NCI-H2081 treated with DMSO at 0.1 percent for 48 hours (cell line): ENCODE measurements at places on chromosomes 16 and 17.

GRCh38 chr16:89363621-89364393 lies 126.6 kb downstream of the ANKRD11 start:
- no peak for DNase-seq

GRCh38 chr17:12391468-12391867 lies 274.2 kb upstream of the MYOCD start:
- DNase-seq: no peak

DNA sequence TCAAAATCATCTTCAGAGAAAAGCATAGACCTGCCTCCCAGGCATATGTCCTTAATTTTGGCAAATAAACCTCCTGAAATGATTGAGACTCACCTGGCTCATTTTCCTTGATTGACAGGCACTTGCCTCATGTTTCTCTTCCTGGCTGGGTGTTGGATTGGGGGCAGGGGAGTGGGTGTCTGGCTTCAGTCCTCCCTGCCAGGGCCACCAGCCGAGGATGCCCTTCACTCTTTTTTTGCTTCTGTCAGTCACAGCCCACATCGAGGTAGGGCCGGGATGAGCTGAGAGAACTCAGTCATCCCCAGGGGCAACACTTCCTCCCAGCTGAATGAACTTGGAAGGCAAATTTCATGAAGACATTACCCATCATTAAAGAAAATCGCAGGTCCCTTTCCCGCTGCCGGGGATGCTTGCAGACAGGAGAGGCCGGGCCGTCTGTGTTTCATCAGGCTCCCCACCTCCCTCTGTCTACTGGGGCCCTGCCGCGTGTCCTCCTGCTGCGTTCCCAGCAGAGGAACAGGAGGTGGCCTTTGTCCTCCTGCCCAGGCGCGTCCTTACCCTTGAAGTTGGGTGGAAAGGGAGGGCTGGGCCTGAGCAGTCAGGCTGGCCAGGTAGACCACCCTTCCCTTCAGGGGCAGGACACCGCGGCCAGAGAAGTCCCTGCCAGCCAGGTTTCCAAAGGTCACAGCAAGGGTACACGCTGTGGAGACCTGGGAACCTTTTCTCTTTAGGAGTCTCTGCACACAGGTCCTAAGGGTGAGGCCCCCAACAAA lies 11.2 kb upstream of the DNAH17 start:
- DNase-seq: no peak

- DNase-seq: no peak
Observed at GRCh38 chr17:71764505-71764904, 356.3 kb upstream of the SOX9 start.

DNA sequence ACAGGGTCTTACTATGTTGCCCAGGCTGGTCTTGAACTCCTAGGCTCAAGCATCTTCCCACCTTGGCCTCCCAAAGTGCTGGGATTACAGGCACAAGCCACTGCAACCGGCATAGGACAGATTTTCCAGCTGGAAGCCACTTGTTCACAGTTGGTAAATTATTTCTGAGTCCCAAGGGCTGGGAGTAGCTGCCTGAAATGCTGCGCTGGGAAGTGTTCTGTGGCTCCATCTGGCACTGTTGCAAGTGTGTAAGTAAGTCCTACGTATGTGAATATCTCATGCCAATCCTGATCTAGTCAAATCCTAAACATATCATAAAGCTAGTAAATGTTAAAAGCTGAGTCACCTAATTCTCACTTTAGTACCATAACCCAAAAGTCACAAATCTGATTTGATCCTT lies 48.1 kb downstream of the YWHAE start:
- no peak for DNase-seq

GRCh38 chr16:49542391-49542891 lies 168.8 kb downstream of the C16orf78 start:
- no peak for DNase-seq

DNA sequence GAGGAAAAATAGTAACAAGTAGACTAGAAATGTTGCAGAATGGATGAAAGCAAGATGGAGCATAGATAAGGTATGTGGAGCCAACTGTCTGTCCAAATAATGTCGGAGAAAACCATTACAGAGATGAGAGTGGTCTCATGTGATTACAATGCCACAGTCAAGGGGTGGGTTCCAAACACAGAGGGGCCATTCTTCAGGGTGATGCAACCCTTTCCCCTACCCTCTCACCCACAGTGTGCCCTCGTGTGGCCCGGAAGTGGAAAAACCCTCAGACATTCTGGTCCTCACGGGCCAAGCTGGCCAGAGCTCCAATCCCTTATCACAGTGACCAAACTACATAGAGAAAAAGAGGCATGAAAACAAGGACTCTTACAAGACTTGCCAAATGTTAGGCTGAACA lies 17.7 kb upstream of the HS3ST3A1 start:
- DNase-seq: no peak

DNA sequence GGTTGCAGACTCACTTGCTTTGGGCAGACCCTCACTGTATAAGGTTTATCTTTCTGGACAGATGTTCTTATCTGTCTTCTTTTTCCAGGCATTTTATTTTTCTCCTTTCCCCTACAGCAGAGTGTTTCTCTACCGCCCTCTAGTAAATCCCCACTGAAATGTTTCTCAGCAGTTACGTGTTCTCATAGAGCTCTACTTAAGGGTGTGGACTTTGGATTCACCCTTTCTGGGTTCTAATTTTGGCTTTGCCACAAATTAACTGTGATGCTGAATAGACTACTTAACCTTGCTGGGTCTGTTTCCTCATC lies 2.0 kb downstream of the ADAT1 start:
- DNase-seq: no peak

DNA sequence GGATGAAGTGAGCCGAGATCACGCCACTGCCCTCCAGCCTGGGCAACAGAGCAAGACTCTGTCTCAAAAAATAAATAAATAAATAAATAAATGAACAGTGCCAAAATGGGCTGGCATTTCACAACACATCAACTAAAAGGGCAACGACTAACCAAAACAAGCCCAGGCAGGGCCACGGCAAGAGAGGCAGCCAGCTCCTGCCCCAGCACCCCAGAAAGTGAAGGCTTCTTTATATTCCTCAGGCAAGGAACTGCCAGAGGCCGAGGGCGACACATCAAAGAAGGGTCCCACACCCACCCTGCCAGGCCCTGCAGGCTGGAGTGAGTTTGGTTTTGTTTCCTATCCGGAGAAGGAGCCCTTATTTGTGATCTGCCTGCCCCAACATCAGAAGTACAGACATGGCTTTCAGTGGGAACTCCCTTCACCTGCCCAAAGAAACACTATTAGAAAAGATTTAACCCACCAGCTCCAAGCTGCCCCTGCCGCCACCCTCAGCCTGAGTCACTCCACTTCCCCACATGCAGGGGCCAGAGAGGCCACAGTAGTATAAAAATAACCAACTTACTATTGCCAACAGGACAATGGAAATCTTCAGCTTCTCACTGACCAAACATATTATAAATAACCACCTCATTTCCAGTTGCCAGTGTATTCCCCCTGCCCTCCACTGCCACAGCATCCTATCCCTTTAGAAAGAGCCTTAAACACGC lies 8.0 kb downstream of the FBXO31 start:
- DNase-seq: no peak

GRCh38 chr16:734981-735881 lies 5.6 kb downstream of the CIAO3 start:
- DNase-seq: no peak

- DNase-seq: no peak
Observed at GRCh38 chr16:56195151-56195550, 3.9 kb downstream of the GNAO1 start.

- DNase-seq: no peak
Observed at GRCh38 chr16:27867122-27868110, 196.1 kb downstream of the GSG1L start.

DNA sequence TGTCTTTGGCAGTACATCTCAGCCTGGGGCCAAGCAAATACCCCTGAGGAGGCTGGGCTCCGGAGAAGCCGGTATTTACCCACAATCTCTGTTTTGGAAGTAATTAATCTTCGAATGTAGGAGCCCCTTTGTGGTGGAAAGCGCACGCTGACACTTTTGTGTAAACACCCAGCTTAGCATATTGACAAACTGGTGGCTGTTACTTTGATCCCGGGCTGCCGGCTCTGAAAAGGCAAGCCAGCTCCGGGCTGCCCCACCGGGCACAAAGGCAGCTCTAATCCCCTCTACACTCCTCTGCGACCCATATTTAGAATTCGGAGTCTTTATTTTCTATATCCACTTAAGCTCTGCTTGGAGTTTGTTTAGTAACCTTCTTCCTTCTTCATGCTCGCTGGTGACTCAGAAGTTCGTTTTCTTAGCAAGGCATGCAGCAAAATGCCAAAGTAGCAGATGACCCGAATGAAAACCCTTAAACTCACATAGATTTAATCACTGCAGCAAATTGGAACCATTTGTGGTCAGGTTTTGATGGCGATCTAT lies 144.0 kb upstream of the IRX3 start:
- no peak for DNase-seq

- DNase-seq: no peak
Observed at GRCh38 chr16:22250522-22250921, 44.4 kb downstream of the EEF2K start.

- no peak for DNase-seq
Observed at GRCh38 chr16:87761060-87761459, 4.7 kb downstream of the KLHDC4 start.

DNA sequence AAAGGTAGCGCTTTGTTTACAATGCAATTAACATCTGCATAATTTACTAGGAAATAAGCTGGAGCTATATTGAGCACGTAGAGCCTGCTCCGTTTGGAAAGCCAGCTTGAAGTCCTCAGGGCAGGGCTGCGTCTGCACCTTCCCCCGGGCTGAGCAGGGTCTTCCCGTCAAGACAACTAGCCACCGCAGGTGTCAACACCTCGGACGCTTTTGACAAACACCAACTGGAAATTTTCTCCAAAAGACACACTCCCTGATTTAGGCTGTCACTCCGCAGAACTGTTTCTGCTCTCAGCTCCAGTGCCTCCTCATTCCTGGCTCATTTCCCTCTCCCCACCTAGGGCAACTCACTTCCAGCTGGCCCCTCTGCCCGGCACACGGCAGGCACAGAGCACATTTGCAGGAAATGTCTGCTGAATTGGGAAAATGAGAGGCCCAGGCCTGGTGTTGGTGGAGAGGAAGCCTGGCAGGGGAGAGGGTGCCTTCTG lies 170.3 kb downstream of the MAF start:
- no peak for DNase-seq

DNA sequence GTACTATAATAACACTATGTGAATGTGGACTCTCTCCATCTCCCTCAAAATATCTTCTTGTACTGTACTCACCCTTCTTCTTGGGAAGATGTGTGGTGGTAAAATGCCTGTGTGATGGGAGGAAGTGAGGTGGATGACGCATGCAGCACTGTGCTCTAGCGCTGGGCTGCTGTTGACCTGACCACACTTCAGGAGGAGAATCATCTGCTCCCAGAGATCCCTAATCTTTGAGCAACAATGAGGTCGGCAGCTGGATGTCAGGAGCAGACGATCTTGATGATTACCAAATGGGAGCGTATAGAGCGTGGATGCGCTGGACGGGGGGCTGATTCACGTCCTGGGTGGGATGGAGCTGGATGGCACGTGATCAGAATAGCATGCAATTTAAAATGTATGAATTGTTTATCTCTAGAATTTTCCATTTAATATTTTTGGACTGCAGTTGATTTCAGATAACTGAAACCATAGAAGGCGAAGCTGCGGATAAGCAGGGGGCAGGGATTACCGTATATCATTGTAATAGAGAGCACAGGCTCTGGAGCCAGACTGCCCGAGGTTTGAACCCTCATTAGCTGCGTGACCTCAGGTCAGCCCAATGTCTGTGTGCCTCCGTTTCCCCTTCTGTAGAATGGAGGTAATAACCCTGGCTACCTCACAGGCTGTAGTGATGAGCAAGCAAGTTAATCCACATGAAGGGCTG lies 23.7 kb upstream of the CYLD start:
- no peak for DNase-seq

DNA sequence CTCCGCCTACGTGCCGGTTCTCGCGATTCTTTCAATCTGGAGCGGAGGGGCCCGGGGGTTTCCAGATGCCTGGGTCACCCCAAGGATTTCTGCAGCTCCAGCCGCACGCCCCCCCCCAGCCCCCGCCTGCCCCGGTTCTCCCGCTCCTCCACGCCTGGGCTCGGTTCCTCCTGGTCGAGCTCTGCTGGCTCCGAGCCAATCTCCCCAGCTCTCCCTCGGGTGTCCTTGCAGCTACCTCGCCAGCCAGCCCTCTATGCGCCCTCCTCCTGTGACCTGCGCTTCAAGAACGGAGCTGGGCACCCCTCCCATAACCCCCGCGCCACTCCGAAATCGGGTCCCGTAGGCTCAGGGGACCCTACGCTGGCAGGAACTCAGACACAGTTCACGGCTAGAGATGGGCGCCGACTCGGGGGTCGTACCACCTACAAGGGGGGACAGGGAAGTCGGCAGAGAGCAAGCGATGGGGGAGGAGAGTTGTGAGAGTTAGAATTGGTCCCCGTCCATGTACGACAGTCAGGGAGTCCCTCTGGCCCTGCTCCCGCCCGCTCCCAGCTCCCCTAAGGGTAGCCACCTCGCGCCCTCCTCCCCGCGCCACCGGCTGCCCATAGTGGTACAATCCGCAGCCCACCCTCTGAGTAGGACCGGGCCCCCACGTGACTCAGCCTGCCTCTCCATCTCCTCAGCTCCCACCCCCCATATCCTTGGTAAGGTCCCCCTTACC lies 961 bp downstream of the FGF11 start:
- no peak for DNase-seq

DNA sequence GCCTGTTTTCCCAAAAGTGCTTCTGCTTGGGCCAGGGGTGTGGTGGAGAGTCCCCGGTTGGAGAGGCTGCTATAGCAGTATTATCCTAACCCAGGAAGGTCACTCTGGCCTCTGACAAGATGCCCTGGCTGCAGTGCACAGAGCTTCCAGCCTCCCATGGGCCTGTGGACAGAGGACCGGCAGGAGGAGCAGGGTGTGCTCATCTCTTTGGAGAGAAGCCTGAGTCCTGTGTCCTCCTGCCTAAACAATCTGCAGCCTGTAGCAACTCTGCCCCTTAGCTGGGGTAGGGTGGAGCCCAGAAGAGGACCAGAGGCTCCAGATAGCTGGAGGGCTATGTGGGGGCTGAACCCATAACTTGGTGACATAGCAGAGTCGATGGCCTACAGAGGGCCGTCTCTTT lies 78.0 kb downstream of the MPRIP start:
- DNase-seq: no peak

- no peak for DNase-seq
Observed at GRCh38 chr17:30954046-30954830, 16.6 kb upstream of the RNF135 start.

DNA sequence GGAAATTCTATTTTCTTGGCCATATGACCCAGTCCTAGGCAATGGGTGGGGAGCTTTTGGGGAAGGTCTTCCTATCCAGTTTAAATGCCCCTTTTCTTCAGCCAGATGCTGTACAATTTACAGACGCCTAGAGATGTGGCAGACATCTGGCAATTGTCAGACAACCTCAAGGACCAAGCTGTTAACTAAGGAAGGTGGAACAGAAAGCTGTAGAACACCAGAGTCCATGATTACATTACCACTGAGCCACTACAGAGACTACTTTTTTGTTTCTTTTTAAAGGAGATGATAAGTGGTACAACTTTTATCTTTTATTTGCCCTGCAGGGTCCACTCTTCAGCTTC lies 21.1 kb upstream of the CORO6 start:
- DNase-seq: no peak
